HTR-8/SVneo (cell line): ENCODE measurements at places on chromosomes 5 and 9.

DNA sequence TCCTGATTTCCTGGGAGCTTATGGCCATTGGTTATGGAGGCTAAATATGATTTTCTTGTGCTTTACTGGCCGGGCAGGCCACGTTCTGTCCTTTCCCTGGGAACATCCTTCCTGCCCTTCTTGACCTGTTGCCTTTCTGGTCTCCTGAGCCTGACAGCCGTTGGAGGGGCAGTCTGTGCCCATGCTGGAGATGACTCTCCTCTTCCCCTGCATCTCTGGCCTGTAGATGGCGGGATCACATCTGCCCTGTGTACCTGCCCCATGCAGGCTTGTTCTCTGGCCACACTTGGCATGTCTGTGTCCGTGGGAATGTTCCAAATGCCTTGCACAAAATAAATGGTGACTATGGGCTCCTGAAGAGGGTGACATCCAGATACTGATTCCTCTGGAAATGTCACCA, 253.1 kb upstream of the IRX4 start:
- DNase-seq: no peak

DNA sequence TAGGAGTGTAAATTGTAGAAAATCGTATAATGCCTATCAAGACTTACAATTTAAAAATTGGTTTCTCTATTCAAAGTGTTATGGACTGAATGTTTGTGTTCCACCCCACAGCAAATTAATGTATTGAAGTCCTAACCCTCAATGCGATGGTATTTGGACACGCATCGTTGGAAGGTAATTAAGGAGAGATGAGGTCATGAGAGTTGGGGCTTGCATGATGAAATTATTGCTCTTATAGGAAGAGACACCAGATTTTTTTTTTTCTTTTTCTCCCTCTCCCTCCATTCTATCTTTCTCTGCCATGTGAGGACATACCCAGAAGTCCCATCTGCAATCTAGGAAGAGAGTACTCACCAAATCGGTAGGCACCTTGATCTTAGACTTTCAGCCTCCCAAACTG, 189.2 kb downstream of the MAN2A1 start:
- DNase-seq: no peak

DNA sequence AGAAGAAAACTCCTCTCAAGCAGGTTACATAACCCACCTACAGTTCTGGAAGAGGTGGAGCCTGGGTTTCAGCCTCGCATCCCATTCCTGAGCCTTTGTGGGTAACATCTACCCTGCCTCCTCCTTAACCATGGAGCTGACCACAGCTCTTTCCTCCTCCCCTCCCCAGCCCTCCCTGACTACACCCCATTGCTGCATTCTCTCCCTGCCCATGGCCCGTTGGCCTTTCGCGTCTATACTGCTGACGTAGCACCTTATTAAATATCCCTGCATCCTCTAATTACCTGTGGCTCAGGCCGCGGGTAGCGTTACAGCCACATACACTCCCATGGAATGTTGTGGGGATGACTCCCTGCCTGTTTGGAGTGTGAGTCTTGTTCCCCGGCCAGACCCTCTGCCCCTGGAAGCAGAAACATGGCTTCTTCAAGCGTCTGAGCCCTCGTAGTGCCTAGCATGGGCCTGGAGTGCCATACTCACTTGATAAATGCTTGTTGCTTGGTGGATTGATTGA, 72.8 kb downstream of the WWC1 start:
- peak; percentile 32 for DNase-seq

GRCh38 chr5:1652873-1653697, 129.3 kb upstream of the LPCAT1 start:
- no peak for DNase-seq

GRCh38 chr5:30832519-30832918, 361.0 kb upstream of the CDH6 start:
- no peak for DNase-seq

DNA sequence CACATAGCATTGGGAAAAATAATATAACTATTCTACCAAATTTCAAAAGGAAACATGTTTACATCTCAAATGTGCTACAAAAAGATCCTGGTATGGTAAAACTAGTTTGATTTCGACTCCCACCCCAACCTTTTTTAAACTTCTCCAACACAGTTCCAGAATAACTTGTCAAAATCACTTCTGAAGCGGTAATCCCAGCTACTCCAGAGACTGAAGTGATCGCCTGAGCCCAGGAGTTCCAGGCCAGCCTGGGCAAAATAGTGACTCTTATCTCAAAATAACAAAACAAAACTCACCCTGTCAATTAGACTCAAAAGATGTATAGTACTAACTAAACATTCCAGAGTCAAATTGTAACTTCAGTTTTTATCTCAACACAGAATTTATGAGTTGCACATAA, 71.3 kb upstream of the RNF38 start:
- no peak for DNase-seq

DNA sequence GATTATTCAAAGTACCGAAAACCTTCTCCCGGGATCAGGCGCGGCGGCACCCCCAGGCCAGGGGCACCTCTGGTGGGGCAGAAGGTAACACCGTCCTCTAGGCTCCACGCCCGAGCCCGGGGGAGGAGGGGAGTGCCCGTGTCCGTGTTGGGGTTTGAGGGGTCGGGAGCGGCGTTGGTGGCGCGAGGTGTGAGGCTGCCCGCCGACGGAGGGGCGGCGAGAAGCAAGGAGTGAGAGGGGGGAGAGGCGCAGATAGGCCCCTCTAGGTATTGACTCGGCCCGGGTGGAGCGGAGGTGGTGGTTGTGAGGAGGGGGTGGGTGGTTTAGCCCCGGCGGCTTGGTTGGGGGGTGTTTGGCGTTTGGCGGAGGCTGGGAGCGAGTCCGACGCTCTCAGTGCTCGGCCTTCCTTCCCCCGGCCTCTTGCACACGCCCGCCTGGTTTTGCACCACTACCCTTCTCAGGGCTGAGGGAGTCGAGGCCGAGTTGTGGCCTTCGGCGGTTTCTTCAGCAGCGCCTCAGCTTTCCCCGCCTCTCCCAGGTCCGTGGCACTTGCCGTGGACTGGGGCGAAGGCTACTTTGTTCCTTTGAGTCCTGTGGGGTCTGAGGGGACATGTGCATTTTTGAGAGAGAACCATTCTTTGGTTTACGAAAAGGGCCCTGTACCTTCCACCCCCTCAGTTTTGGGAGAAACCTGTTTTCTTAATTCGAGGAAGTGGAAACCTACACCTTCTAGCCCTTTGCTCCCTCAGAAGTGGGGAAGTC, 450 bp downstream of the GPBP1 start:
- DNase-seq: no peak

DNA sequence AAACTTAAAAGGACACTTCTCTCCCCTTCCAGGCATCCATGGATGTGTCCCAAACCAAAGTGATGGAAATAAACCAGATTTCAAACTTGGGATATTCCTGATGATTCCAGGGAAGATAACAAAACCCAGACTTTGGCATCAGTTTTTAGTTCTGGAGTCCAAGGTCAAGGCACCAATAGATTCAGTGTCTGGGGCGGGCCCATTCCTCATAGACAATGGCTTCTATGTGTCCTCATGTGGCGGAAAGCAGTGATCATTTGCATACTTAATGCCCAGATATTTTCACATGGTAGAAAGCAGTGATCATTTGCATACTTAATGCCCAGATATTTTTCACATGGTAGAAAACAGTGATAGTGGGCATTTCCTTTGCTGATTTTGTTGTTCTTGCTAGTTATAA, 151.4 kb upstream of the DAP start:
- no peak for DNase-seq

DNA sequence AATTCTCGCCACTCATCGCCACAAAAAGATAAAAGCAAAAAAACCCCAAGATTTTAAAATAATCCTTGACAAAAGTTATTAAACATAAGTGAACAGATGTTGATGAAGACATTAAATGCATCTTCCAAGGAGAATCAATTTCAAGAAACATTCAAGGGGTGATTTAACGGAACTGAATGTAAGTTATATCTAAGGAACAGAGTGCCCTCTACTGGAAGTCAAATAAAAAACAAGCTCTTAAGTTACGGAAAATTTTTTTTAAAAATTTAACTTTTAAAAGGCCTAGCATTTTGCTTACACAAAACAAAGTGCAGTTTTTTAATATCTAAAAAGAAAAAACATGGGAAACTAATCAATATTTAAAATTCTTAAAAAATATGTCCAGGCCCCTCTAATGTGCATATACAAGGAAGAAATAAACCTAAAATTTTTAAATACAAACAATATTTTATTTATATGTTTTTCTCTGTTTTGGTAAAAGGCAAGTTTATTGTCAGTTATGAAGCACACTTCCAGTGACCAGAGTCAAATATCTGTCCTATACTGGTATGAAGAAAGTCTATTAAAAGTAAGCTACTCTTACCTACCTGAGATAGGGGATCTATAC, 28.0 kb downstream of the TEX10 start:
- peak; percentile 3 for DNase-seq

DNA sequence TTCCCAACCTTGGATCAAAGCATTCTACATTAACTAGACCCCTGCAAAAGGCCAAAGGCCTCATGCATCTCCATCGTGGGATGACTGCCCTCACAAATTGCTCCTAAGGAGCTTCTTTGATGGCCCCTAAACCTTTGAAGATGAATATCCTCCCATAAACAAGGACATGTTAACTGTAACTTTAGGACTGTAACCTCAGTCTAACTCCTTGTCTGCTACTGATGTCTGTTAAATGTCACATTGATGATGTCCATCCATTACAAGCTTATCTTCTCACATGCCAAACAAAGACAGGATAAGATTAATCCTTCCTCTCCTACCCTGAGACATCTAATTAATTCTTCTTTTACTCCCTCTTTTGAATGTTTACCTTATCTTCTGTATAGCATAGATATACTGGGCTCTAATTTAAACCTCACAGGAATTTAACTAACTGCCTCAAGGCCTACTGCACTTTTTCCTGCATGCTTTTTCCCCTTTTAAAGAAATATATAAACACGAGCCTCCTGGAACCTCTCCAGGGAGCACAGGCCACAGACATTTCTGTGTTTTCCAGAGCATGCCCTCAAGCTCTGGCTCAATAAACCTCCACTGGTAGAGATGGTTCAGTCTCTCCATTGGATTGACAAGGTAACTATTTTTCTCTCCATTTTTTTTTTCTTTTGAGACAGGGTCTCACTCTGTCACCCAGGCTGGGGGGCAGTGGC, 90.6 kb upstream of the SLC25A48 start:
- no peak for DNase-seq

- no peak for DNase-seq
Observed at GRCh38 chr9:134892221-134892620, 11.6 kb downstream of the FCN2 start.

GRCh38 chr5:141517312-141517711, 28.4 kb downstream of the PCDHGC5 start:
- DNase-seq: no peak

DNA sequence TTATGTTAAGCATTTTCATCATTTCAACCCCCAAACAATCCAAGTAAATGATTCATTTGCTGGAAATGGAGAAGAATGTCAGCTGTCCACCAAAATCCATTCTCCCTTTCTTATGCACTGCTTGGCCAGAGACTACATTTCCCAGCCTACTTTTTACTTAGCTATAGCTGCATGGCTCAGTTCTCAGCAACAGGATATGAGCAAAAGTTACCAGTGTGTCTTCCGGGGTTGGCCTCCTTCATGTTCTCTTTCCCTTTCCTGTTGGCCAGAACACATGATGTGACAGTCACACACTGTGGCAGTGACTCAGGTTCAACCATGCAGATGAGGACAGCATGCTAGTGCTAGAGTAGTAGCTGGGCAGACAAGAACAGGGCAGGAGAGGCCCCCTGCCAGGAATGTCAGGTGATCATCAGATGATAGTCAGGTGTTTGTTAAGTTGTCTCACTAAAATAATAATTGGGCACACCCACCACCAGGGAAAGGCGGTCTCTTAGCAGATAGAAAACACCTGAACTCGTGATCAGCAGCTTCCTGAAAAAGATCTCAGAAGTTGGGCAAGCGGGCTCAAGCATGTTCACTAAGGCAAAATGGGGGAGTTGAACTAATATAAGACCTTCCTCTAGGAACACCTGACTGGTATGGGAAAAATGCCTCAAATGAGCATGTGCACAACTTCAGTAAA, 12.2 kb downstream of the GPR150 start:
- DNase-seq: no peak

GRCh38 chr5:119171686-119172085, 100.8 kb downstream of the DMXL1 start:
- DNase-seq: no peak

DNA sequence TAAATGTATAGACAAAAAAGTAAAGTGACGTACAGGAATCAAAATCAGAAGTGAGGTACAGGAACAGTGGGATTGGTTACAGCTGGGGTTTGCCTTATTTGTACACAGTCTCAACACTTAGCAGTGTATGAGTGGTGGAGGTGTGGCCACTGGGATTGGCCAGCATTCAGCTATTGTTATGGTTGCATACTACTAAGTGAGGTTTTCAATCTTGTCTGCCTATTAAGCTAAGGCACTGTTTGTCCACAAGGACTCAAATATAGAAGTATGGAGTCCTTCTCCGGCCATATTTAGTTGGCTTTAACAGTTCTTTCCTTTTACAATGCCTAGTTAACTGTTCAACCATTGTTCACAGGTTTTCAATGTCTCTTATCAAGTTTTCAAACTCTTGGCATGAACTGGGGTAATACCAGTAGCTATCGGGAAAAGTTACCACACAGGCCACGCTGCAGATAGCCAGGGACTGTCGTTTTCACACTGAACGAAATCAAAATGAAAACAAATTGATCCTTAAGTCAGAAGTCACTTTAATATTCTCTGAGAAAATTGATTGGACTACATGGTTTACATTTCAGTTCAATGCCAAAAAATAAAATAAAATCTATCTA, 176.0 kb upstream of the FREM1 start:
- no peak for DNase-seq

DNA sequence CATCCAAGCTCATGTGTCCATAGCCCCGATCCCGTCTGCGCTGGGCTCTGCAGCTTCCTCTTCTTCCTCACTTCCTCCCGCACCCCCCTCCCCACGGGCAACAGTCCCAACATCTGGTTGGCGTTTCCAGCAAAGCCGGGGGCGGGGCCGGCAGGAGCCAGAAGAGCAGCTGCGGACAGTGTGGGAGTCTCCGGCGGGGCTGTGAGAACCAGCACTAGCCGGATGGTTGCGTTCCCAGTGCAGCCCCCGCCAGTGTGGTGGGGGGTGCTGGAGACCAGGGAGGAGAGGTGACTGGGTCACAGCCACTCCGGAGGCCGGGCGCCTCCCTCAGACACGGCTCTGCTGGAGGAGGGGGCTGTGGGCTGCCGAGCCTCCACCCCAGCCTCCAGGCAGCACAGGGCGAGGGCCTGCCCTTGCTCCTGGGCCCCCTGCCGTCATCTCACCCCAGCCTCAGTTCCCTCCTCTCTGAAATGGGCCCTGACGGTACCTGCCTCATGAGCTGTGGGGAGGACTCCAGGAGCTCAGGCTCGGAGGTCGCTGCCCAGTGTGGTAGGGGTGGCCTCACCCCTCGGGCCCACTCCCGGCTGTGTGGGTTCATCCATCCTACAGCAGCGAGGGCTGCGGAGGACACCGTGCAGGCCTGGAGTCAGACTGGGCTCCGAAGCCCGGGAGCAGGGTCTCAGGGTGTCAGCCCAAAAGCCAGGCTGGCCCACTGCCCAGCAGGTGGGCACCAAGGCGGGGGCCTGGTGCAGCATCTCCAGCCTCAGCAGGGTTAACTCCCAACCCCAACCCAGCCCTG, 41.5 kb upstream of the NOTCH1 start:
- no peak for DNase-seq
